ENCODE measurements at places on chromosomes 7 and 10.

DNA sequence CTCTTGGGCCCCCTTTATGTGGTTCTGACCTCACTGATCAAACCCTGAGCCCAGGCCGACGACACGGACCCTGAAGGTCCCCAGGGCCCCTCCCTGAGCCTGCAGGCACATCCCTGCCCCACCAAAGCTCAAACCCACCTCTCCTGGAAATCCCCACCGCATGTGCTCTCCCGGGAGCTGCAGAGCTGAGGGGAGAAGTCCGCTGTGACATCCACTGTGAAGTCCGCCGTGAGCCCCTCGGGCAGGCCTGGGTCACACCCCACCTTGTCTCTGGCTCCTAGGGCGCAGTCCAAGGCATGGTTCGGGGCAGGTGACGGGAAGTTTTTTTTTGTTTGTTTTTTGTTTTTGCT is 100.2 kb downstream of the MICALL2 start:
- peak; percentile 31 for DNase-seq

- peak; percentile 71 for DNase-seq
These were observed 13.5 kb upstream of the STK17A start for GRCh38 chr7:43569424-43569823.

- DNase-seq = no peak
These were observed 95.0 kb downstream of the CNOT4 start for GRCh38 chr7:135414850-135415439.

DNA sequence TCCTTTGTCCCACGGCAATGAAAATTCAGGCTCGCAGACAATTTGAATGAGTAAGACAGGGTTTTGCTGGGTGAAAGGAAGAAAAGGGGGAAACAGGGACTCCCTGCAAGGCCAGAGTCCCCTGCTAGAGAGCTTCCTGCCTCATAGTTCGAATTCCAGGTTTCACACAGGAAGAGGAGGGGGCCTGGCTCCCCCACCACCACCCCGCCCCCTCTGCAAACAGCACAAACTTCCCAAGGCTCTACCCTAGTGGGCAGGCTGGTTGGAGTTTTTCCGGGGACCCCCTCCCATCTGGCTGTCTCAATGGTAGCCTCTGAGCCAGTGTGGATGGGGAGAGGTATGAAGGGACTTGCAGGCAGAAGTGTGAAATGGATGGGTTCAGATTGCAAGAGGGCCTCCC is 57.4 kb upstream of the NEBL start:
- DNase-seq = no peak

- no peak for DNase-seq
These were observed 541.9 kb upstream of the CELF2 start for GRCh38 chr10:10475812-10476211.

DNA sequence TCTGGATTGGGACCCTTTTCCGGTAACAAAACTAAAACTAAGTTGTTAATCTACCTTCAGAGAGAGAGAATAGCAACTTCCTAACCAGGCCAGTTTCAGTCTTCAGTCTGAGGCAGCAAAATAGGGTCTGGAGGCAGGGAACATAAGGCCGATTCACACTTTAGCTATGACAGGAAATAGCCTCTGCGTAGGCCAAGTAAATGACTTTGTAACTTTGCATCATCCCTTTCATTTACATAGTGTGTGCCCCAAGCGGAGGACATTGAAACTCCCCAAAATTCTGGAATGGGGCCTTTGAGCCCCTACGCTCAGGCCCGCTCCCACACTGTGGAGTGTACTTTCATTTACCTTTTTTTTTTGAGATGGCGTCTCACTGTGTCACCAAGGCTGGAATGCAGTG is 1.7 kb upstream of the UPP1 start:
- DNase-seq = no peak

- DNase-seq = peak; percentile 42
These were observed 57.2 kb downstream of the PDGFA start for GRCh38 chr7:462173-463103.

DNA sequence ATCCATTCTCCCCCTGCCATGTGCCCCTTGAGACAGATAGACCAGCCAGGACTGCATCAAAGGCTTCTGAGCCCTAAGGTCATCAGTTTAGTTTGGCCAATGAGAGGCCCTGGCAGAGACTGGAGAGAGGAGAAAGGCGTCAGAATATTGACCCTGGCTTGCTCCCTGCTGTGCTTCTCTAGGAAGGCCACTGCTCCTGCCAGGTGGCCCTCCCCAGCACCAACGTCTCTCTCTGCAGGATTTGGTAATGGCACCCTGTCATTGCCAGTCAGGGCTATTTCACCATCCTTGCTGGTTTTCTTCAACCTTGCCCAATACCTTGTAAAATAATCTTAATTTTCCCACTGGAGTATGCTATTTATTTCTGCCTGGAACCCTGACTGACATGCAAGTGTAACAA is 38.8 kb upstream of the ZRANB1 start:
- no peak for DNase-seq

DNA sequence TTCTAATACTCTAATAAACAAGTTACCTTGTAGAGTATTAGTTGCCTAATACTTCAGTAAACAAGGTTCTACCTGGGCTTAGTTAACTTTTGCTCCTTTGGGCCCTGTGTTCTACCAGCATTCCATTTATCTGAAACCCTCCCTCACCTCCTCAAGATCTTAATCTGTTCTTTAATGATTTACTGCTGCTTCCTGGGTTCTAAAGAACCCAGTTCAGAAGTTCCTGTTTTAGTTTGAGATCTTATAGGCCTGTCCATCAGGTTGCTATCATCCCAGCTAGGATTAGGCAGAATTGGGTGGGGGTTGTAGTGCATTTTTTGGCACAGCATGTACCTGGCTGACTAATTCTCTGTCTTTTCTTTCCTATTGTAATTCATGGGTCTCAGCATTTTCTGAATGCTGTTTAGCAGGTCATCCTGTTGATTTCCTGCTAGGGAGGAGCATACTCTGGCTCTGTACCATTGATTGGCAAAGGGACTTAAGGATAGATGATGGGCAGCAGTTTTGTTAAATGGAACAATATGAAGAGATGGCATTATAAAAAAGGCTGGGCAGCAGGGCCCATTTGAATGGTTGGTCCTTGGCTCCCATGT is 53.7 kb upstream of the TMEM248 start:
- no peak for DNase-seq

DNA sequence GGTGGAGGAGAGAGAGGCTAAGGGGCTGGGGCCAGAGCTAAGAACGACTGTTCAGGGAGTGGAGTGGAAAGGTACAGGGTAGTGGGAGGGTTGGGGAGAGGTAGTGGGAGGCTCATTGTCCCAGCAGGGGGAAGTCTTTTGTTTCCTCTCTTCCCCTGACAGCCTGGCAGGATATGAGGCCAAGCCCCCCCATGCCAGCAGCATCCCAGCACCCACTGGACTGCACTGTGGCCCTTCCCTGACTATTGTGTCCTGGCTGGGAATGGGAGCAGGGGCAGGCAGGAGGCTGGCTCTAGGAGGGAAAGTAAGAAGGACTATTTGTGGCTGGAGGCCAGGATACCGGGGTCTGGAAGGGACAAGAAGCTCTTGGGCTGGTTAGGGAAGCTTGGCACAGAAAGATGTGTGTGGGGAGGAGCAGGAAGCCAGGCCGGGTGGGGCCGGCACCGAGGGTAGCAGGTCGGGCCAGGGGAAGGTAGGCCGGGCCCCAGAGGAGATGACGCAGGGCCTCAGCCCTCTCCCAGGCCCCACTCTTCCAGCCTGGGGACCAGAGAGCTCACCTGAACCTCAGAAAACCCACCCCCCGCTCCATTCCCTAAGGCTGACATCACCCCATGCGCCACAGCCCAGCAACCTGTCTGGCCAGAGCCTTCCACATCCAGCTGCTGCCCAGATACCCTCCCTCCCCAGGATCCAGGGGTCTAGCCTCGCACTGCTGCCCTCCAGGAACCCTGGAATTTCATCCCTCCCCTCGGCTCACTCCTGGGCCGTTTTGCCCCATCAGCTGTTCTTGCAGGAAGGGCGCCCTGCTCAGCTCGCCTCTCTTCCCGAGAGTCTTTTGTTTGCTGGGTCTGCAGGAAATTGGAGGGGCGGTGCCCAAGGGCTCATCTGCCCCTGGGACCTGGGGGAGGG is 8.8 kb upstream of the EPHB4 start:
- DNase-seq = peak; percentile 91

All from RWPE2 (cell line).